Effector memory CD4-positive, alpha-beta T cell (primary cell): ENCODE measurements at places on chromosomes 2 and 18.

GRCh38 chr18:8701546-8702118 lies 3.7 kb upstream of the MTCL1 start:
- DNase-seq, result no peak

DNA sequence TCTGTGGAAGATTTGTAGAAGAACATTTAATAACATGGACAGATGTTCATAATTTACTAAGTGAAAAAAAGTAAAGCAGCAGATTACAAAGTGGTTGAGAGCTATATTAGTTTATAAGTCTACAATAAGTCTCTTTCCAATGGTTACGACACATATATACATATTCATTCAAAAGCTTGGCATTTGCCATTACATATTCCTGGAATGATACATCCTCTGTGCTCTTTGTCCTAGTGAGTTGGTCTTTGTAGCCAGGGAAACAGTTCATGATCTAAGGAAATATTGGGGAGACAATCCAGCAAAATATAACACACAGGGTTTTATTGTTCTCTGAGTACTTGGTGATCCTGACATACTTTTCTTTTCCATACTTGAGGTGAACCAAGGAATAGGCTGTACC lies 32.5 kb upstream of the SOS1 start:
- DNase-seq, result no peak

- DNase-seq, result no peak
Measured at GRCh38 chr2:64595397-64596176, 58.1 kb downstream of the SERTAD2 start.

- no peak for DNase-seq
Measured at GRCh38 chr18:48573632-48574283, 34.9 kb downstream of the CTIF start.

- no peak for DNase-seq
Measured at GRCh38 chr2:207539470-207539869, 9.7 kb downstream of the CREB1 start.

DNA sequence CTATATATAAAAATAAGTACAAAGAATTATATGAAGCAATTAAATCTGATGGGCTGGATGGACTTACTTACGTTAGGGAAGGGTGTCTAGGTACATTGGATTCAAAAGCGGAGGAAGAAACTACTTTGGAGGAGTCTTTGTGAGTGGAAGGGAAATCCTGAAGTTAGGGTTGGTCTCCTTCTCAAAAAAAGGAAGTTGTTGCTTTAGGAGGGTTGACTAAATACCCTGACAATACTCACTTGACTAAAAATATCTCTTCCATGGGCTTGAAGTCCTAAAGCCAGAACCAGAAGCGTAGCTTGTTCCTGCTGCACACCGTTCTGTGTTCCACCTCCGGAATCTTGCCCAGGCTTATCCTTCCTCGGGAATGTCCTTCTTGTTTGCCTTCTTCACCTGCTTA lies 143.3 kb upstream of the ZEB2 start:
- DNase-seq, result no peak

DNA sequence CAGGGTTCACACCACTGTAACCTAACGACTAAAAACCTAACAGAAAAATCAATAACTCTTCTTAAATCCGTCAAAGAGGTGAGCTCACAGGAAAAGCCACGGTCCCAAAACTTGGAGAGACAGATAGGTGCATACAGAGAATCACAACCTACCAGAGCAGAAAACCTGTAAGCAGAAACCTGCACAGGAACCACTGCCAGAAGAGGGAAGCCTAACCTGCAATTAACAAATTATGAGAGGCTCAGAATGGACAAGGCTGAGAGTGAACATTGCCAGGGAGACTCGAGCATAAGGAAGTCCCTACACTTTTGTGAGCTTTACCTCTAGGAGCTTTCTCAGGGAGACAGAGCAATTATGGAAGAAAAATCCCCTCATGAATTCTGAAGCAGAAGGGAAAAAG lies 156.2 kb upstream of the NETO1 start:
- no peak for DNase-seq

- DNase-seq, result no peak
Measured at GRCh38 chr2:217276433-217276832, 416.6 kb upstream of the TNP1 start.

- DNase-seq, result no peak
Measured at GRCh38 chr2:33246432-33246831, 230.0 kb upstream of the RASGRP3 start.

DNA sequence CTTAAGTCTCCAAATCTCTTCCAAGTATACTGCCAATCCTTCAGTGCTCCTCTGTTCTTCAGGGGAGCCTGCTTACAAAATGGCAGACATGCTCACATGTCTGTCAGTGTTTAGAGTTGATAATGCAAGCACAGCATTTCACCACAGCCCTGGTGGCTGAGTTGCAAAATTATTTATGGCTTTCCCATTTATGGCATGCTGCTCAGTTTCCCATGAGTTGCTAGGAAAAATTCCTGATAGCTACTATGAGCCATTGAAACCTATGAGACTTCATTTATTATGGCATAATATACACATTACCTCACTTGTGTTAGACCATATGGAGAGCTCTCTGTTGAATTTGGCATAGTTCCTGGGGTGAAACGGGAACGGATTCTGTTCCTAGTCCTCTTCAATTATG lies 448.7 kb upstream of the TCF4 start:
- DNase-seq, result no peak

DNA sequence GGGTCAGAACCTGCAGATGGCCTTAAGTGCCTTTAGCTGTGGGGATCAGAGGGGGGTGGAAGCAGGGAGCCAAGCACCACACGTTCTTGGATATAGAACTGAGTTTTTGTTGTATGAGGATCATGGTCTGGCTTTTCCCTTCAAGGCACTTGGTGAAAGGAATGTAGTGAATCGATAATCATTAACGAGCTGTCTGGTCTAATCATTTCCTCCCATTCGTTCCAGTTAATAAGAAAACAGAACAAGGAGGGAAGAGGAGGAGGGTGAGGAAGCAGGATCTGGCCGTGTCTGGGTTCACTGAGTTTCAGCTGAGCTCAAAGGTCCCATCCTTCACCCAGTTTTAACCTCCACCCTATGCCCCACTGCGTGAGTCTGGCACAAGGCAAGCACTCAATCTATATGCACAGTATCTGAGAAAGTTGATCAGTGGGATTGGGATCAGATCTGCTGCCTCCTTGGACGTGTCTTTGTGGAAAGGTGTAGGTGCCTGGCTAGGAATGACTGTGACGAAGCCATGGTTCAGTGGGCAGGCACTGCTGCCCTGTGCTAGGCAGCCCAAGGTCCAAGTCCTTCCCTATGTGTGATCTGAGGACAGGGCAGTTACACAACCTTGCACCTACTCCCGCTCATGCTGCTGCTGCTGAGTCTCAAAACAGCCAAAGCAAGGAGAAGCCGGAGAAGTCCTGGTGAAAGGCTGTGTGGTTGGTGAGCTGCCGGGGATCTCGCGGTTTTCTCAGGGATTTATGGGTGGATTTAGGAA lies 54.8 kb downstream of the GALNT14 start:
- DNase-seq, result no peak

- DNase-seq, result no peak
Measured at GRCh38 chr2:161681046-161681445, 56.8 kb downstream of the SLC4A10 start.

DNA sequence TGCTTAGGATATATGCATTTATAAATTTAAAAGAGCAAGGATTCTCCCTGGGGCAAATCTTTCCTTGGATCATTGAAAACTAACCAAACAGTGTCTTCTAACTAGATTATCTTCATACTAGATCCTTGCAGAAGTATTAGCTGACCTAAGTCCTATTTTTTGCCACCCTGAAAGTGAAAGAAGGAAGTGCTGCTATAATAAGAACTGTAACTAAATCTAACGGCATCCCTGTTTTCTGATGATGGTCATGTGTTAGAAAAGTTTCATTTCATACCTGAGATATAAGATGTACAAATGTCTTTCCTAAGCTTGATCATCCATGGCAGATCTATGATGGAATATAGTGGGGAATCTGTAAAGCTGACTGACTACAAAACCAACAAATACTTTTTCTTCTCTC lies 102.7 kb downstream of the MAP2 start:
- DNase-seq, result no peak

DNA sequence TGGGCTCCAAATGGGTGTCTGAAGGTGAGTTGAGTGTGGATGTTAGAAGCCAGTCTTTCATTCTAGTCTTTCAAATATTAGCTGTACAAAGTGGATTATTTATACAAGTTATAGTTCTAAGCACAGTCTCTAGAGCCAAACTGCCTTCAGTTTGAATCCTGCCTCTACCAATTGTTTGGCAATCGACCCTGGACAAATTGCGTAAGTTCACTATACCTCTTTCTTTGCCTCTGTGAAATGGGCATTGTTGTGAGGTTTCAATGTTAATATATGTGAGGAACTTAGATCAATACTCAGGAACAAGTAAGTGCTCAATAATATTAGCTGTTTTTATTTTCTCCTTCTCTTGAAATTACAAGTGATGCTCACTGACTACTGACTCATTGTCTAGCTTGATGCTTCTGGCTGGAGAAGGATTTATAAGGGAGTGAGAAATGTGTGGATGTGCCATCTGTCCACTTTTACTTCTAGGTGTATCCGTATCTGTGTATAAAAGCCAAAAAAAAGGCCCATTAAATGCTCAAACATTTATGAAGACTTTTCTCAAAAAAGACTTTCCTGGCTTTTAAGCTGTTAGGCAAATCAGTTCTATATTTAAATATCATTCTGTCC lies 48.1 kb upstream of the RAPH1 start:
- DNase-seq, result no peak

- DNase-seq, result no peak
Measured at GRCh38 chr2:218999021-218999880, 6.0 kb upstream of the CRYBA2 start.

GRCh38 chr2:106167067-106167466 lies 27.0 kb downstream of the UXS1 start:
- no peak for DNase-seq
